ENCODE measurements at places on chromosomes 2 and 18. TPM values are rescaled to one million over a fixed set of nuclear protein-coding genes. Genes with fewer than 3 reads are reported as not detected.

PDIA6 gene
- 123 TPM for polyA plus RNA-seq

FSHR gene
- polyA plus RNA-seq: 8.8 TPM

DNA sequence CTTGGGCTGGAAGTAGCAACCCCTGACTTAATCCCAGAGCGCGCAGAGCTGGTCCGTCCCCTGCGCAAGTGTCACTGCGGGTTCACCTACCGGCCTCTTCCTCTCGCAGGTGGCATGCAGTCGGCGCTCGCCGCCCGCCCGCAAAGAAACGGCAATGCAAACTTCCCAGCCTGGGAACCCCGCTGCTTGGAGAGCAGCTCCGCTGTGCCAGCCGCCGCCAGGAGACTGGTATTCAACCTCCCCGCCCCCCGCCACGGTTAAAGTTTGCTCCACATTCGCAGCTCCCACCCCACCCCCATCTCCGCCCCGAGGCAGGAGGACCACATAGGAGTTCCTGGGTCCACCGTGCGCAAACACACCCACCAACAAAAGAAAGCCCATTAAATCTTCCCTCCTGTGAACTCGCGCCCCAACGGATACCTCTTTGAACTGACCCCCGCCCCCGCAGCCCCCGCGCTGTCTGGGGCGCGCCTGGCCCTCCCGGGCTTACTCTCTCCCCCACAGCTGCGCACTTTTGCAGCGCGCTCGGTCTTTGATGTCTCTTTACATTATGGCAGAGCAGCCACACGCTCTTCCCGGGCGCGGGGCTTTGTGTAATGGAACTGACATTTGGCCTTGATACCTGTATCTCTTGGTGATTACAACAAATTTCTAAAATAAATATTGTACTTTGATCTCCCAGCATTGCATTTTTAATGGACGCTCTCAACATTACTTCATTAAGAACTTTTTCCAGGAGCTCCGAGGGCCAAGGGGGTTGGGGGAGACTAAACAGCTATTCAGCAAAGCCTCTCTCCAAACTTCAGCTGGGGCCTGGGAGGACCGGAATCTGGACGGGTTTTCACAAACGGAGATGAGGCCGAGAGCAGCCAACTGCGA, 3.1 kb upstream of the SP5 start:
- no peaks in the 10 kb centered on the region for H3K27me3 ChIP-seq
- no peaks in the 10 kb centered on the region for H3K36me3 ChIP-seq
- DNase-seq: no peak

GRCh38 chr18:51235009-51235789, 37.7 kb upstream of the MEX3C start:
- H3K36me3 ChIP-seq: no peaks in the 10 kb centered on the region
- H3K4me1 ChIP-seq: no peaks in the 10 kb centered on the region
- no peak overlapping the region for H3K4me3 ChIP-seq

TAF4B gene
- polyA plus RNA-seq: 11.6 TPM

DNA sequence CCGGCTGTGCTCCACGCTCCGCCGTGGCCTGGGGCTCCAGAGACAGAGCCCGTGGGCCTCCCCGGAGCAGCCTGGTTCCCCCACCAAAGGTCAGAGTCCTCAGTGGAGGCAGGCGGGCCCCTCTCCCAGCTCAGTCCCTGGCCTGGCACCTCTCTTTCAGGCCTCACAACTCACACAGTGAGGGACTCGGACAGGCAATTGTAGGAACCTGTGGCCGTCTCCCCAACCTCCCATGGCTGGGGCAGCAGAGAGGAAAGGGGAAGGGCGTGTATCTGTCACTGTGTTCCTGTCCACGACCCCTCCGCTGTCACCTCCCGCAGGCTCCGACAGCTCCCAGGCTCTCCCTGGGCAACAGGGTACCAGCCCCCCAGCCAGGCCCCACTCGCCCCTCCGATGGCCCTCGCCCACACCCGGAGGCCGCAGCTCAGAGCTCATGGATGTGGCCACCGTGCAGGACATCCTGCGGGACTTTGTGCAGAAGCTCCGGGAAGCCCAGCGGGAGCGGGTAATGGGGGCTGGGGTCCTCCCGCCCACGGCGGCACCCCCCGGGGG, 32.4 kb upstream of the SNED1 start:
- DNase-seq: peak; percentile 11
- no peaks in the 10 kb centered on the region for H3K36me3 ChIP-seq
- H3K4me1 ChIP-seq: peaks cover 35% of the 10 kb centered on the region
- no peak overlapping the region for H3K27ac ChIP-seq

DNA sequence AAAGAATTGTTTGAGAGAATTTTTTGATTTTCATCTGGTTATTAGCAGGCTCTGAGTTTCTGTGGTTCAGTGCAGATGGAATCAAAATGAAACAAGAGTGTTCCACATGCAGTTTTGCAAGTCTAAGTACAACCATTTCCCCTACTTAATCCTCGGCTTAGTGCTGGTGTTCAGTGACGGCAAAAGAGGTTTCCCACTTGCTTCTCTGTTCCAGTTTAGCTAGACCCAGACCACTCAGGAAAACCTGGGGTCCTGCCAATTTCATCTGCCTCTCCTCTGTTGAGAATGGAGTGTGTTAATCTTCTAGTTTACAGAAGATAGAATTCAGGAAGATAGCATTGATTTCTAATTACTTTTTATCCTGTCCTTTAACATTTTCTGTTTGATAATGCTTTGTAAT, 996.2 kb upstream of the FANCL start:
- H3K4me1 ChIP-seq: no peaks in the 10 kb centered on the region
- no peaks in the 10 kb centered on the region for H3K36me3 ChIP-seq
- no peak overlapping the region for H3K4me3 ChIP-seq
- H3K27ac ChIP-seq: no peak overlapping the region
- DNase-seq: no peak

Data from testis (tissue), 5 donors.